Cardiac septum (tissue), 1 donor: ENCODE measurements at places on chromosomes 2 and 18. TPM values are rescaled to one million over a fixed set of nuclear protein-coding genes. Genes with fewer than 3 reads are reported as not detected.

Gene STK16
- total RNA-seq: 16.3 TPM

Gene RBM44
- total RNA-seq: 0.81 TPM

Gene UGT1A10
- total RNA-seq: not detected

- no peak for DNase-seq
These were observed 355.6 kb upstream of the GYPC start for GRCh38 chr2:126300348-126300747.

DNA sequence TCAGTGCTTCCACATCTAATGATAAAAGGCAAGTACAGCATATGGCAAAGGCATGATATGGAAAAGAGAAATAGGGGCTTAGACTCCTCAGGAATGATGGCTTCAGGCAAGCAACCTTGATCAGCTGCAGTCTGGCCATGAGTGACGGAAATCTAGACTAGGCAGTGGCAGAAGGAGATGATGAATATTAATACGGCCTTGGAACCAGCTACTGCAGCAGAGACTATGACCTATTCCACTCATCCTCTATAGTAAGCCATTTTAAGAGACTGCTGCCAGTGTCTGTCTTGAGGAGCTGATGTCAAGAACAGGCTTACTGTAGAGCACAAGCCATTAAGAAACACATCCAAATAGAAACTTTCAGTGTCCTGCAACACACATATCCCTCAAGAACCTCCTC lies 23.7 kb downstream of the ASXL2 start:
- no peak for DNase-seq
